CD4-positive, alpha-beta memory T cell (primary cell): ENCODE measurements at places on chromosomes 1 and 21.
A peak's percentile ranks its signal among the peaks of the same experiment; 100 is the strongest.

DNA sequence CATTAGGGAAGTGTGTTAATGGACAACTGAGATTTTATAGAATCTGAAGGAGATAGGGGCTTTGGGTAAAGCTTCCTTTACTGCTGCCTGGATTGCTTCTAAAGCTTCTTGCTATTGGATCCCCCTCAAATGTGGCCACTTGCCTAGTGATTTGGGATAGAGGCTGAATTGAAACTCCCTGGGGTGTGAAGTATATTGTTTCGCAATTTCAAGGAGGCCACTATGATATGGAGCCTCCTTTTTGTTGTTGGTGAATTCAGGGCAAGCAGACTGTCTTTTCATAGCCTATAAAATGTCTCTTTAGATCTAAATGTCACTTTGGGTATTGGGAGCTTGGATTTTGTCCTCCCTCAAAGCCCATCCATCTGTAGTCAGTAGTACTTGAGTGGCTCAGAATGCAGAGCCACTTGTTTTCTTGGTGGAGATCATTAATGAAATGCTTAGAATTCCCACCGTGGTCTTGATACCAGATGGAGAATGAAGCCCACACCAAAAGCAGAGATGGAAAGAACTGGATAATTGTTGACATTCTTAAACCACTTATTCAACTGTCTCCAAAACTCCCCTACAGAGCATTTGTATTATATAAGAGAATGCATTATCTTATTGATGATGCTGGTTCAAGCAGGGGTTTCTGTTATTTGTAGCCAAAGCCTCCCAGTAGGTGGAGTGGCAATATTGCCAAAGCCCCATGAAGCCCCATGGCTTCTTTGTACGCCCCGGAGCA, 144.3 kb upstream of the KCNE2 start:
- DNase-seq = no peak

- DNase-seq = no peak
Measured at GRCh38 chr1:64133036-64133435, 70.4 kb upstream of the UBE2U start.

DNA sequence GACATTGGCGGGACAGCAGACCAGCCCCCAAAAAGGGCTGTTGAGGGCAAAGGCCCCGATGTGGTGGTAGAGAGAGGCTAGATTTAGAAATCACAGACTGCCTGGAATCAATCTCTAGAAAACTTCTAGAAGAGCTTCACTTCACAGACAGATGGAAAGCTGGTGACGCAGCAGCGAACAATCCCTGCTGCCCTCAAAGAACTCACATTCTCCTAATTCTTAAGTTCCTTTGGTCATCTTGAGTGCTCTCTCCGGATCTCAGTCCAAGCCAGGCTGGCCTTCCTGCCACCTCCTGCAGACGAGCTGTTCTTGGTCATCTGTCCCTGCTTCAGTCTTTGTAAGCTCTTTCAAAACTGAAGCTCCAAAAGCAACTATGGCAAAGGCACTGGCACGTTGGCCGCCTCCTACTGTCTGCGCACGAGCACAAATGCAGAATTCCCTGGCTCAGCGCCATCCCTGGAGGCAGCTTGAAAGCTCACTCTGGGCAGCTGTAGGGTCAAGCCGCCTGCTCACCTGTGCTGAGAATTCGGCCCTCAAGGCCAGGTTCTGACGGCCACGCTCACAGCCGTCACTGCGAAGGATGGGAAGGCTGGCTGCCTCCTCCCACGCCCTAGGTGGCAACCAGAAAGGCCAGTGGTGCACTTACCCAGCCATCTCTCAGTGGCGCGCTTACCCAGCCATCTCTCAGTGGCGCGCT, 110.6 kb downstream of the NPHP4 start:
- DNase-seq = no peak

GRCh38 chr1:51139474-51139873, 37.4 kb downstream of the C1orf185 start:
- DNase-seq = no peak

DNA sequence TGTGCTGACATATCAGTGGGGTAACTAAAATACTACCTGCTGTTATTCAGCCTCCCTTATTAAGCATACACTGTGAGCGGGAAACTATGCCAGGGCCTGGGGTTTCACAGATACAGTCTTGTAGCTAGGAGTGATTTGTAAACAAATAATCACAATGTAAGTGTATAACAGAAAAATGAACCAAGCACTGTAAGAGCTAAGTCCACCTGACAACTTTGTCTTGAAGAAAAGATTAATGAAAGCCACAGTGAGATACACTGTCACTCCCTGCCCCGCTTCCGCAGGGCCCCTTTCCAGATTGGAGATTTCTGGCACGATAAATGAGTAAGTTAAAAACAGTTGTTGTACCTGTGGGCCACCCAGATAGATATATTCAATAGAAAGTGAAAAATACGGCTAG, 4.8 kb downstream of the RCAN3 start:
- peak; percentile 47 for DNase-seq

- no peak for DNase-seq
Measured at GRCh38 chr1:14848625-14849024, 250.1 kb downstream of the KAZN start.

DNA sequence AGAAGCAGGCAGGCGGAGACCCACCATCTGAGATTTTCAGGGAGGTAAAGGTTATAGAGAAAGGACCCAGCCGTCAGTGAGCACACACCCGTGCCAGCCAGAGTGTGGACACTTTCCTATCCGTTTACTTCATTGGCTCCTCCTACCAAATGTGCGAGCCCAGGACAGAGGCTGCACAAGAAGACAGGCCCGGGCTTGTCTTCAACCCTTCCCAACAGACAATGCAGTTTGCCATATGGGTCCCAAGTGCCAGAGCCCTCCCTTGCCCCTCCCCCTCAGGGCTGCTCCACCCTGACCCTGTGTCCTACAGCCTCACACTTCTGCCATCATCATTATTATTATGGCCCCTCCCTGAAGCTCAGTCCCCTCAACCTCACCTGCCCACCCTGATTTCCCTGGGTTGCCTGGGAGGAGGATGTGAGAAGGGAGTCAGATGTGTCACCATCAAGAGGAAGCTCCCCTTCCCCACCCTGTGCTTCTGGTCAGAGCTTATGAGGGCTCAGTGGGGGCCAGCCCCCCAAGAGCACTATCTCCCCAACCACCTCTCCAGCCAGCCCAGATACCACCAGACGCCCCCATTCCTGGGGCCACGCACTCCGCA, 9.4 kb downstream of the LAPTM5 start:
- no peak for DNase-seq

- no peak for DNase-seq
Measured at GRCh38 chr1:54134295-54134694, 18.5 kb downstream of the CDCP2 start.
